ENCODE measurements at places on chromosomes 5 and 9. TPM values are rescaled to one million over a fixed set of nuclear protein-coding genes. Genes with fewer than 3 reads are reported as not detected.

DDX4 gene
- total RNA-seq = 0.19 TPM

SPINK13 gene
- total RNA-seq = not detected

PCDHGC4 gene
- total RNA-seq = not detected

SYNPO gene
- not detected for total RNA-seq

ANKRD55 gene
- total RNA-seq = 1.0 TPM
